Hematopoietic multipotent progenitor cell treated with erythropoietin and hydrocortisone succinate and interleukin-3 and kit ligand, for 6 days (in vitro differentiated cells): ENCODE measurements at places on chromosomes 13 and 19.

DNA sequence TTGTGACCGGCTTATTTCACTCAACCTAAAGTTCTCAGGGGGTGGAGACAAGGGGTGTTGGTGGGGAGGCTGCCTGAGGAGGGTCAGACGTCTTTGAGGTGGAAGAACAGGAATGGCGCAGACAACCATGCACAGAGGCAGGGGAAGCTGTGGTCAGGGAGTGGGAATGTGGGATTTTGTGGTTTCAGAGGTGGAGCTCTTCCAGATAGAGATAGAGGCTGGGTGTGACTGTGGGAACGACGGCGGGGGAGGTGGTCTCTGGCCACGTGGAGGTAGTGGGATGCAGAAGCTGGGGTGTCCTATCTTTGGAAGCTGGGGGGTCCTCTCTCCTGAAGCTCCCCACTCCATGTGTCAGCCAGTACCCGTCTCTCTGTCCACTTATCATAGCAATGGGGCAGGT lies 7.8 kb upstream of the KLK14 start:
- no peak for DNase-seq

GRCh38 chr19:8387688-8388611 lies 2.2 kb upstream of the RAB11B start:
- DNase-seq, result no peak

GRCh38 chr19:47471733-47472457 lies at the start of gene SLC8A2:
Gene SLC8A2 (minus strand): TSS chr19:47471893. CDS start chr19:47466403, 5,490 bp downstream.
- peak; percentile 80 for DNase-seq

- peak; percentile 90 for DNase-seq
These were observed 6.8 kb upstream of the ZSCAN5A start for GRCh38 chr19:56321254-56321988.

DNA sequence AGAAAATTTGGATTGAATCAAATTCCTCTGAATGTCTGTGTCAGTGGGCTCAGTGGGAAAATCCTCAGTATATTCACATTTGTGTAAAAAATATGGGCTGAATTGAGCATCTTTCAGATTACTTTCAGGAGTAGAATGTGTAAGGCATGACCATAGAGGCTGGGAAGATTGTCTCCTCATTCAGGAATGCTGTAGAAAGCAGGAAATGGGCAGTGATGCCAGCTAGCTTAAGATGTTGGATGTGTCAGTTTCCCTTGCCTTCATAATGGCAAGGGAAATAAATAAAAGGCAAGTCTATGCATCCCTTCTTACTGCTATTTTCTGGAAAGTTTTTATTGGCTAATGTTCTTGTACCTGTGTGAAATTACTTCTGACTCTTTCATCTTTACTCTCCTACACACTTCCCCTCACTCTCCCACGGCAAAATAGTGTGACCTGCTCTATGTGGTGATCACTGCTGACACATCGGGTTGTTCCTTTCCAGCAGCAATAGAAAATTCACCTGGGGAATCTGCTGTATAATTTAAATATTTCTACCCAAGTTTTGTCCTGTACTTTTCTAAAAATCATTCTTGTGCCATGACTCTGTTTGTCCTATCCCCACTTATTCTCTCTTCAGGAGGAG lies 103.2 kb downstream of the LMO7 start:
- no peak for DNase-seq

- DNase-seq, result peak; percentile 74
These were observed 607 bp upstream of the SYNE4 start for GRCh38 chr19:36009220-36009619.

DNA sequence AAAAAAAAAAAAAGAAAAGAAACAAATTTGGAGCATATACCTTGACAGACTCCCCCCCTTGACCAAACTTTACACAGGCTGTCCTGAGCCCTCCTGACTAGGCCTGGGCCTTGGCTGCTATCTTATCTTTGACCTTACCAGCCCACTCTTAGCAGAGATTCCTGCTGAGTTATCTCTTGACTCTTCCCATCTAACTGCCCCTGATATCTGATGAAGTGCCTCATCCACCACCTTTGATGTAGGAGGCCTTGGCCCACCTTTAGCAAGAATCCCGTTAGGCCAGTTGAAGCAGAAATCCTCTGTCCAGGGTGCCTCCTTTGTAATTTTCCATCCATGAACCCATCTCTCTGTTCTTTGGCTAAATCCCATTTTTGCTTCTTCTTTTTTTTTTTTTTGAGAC lies 43.6 kb downstream of the NLRP12 start:
- no peak for DNase-seq

- DNase-seq, result peak; percentile 46
These were observed 367 bp downstream of the MFSD12 start for GRCh38 chr19:3556978-3557460.

GRCh38 chr19:30172613-30173242 lies 199.5 kb upstream of the ZNF536 start:
- no peak for DNase-seq

DNA sequence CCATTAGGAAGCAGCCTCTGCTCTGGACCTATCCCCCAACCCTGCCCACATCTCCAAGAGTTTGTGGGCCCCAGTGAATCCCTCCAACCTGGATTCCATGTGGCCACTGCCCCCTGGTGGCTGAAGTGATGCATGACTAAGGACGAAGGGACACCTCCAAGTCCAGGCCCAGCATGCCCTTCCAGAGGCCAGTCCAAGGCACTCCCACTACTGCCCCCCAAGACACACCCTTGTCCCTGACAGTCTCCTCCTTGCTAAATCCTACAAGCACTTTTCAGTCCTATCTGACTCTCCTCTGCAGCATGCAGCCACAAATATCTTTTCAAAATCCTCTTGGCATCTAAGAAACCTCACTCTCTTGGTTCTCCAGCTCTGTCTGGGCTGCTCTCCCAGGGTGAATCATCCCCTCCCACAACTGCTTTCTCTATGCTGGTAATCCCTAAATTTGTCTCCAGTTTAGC lies 33.0 kb downstream of the DEDD2 start:
- DNase-seq, result peak; percentile 87

- DNase-seq, result no peak
These were observed 12.8 kb downstream of the ZNF565 start for GRCh38 chr19:36201684-36202083.

GRCh38 chr13:33277946-33278345 lies 7.6 kb downstream of the STARD13 start:
- DNase-seq, result no peak

GRCh38 chr13:79867254-79867653 lies 386.3 kb downstream of the NDFIP2 start:
- peak; percentile 67 for DNase-seq

DNA sequence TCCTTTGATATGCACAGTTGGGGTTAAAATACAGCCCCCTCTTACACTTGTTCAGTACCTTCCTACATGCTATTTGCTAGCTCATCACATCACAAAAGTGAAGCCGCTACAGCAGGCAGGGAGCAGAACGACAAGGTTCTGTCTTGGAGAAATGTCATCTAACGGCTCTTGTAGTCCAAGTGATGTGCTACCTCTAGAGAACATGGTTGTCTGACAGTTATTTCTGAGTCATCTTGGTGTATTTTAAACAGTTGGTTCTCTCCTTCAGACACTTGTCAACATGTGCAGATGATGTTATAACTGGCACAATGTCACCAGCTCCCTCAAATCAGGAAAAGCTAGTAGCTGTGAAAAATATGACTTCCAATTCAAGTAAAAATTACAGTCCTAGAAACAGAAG lies 865.0 kb downstream of the PCDH9 start:
- no peak for DNase-seq

GRCh38 chr13:34164582-34164981 lies 346.6 kb downstream of the RFC3 start:
- DNase-seq, result no peak

GRCh38 chr13:46598140-46598819 lies 45.3 kb downstream of the LRCH1 start:
- DNase-seq, result peak; percentile 60

DNA sequence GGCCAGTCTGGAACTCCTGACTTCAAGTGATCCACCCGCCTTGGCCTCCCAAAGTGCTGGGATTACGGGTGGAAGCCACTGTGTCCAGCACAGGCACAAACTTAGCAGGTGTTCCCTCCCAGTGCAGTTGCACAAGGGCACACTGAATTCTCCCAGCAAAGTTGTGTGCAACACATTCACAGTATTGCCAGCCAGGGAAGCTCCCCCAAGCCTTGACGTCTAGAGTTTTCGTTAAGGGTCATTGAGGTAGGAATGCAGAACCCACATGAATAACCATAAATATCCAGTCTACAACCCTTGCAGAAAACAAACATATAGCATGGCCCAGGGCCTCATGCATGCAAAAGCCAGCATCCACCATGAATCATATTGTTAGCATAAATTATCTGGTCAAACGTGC lies 3.3 kb upstream of the AURKC start:
- no peak for DNase-seq

DNA sequence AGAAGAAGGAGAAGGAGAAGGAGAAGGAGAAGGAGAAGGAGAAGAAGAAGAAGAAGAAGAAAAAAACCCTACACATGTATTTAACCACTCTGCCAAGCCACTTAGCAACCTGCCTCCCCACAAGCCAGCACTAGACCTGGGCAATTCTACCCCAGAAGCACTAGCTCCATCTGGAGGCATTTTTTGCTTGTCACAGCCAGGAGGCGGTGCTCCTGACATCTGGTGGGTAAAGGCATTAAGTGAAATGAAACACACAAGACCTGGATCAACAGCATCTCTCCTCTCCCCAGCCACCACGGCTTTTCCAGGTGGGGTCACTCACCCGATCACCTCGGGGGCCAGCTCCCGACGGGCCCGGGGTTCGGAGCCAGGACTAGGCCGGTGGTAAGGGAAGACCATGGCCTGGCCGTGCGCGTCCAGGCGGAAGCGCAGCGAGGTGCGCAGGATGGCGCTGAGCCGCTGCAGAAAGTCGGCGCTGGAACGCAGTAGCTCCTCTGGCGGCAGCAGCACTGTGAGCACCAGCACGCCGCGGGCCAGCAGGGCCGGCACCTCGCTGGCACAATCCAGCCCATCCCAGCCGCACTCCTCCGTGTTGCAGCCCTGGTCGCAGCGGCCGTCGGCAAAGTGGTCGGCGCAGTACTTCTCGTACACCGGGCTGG lies 26.9 kb downstream of the NOTCH3 start:
- peak; percentile 78 for DNase-seq

GRCh38 chr19:5112681-5113575 lies 144.0 kb downstream of the KDM4B start:
- DNase-seq, result no peak

- DNase-seq, result peak; percentile 81
These were observed 1707.6 kb upstream of the SLC10A2 start for GRCh38 chr13:104773775-104774174.

GRCh38 chr19:6740589-6741343 lies 1.3 kb downstream of the TRIP10 start:
- no peak for DNase-seq

DNA sequence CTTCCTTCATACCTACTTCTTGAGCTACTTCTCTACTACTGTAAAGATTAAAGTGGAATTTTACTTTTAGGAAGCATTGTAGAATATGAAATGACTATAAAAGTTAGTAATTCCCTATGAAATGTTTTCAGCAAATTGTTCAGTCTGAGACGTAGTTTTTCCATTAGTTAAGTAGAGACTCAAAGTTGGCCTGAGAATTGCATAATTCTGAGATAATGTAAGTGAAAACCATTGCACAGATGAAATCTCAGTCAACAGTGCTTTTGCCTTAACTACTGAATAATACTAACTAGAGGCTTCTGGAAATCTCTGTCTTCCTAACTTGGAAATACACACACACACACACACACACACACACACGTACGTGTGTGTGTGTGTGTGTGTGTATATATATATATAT lies 125.9 kb downstream of the FGF14 start:
- DNase-seq, result no peak

- DNase-seq, result no peak
These were observed 42.5 kb downstream of the EDNRB start for GRCh38 chr13:77876176-77876575.

- DNase-seq, result no peak
These were observed 59.0 kb upstream of the FARP1 start for GRCh38 chr13:98083936-98084335.

GRCh38 chr19:48479686-48480085 lies 10.5 kb downstream of the CYTH2 start:
- DNase-seq, result no peak

- DNase-seq, result no peak
These were observed 498.4 kb upstream of the ARGLU1 start for GRCh38 chr13:107066355-107066754.

GRCh38 chr19:37251308-37252229 lies 33.6 kb downstream of the ZNF383 start:
- peak; percentile 65 for DNase-seq

DNA sequence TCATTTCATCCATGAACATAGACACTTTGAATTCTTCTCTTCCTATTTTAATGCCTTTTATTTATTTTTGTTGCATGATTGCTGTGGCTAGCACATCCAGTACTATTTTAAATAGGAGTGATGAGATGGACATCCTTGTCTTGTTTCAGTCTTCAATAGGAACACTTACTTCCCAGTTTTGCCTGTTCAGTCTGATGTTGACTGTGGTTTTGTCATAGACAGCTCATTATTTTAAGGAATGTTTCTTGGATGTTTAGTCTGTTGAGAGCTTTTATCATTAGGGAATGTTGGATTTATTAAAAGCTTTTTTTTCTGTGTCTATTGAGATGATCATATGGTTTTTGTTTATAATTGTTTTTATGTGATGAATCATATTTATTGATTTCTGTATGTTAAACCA lies 586.6 kb downstream of the SLITRK1 start:
- DNase-seq, result no peak

- peak; percentile 88 for DNase-seq
These were observed 5.5 kb downstream of the UPK1A start for GRCh38 chr19:35671818-35672217.

DNA sequence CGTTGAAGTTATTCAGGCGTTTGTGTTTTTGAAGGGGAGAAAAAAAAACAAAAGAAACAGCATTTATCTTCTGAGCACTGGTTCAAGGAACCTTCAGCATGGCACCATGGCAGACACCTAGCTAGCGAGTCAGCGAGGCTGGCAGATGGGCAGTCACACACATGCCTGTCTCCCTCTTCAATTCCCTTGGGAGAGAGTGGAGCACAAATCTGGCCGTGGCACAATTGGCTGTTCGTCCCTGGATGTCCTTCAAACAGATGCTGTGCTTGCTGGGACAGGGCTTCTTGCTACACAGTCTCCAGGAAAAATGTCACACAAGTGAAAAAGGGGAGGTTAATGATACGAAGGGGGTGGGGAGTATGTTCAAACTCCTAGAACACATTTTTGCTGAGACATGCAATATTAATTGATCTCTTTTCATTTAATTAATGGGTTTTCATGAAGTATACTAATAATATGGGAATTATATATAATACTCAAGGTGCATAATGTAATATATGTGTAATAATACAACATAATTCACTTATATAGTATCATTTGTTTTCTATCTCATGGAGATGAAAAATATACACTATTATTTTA lies 1674.5 kb upstream of the SLC10A2 start:
- no peak for DNase-seq

- DNase-seq, result peak; percentile 83
These were observed 330.3 kb upstream of the MIR17HG start for GRCh38 chr13:91017031-91017668.
